ENCODE measurements at places on chromosomes 6 and 20.

DNA sequence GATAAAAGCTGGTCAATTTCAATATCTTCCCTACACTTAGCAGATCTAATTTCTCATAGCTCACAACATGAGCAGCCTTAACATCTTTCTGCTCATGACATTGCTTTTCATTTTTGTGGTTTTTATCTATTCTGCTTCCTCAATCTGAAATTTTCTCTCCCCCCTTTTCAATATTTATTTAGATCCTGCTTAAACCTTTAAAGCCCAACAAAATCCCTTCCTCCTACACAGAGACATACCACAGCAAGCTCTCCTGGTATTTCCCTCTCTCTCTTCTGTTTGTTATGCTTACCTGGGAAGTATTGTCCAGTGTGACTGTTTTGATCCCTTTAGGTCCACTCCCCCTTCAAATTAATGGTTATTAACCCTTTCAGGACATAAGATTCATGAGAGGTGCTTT lies 582.5 kb downstream of the RFPL4B start:
- DNase-seq, result no peak

- no peak for DNase-seq
These were observed 35.7 kb downstream of the CEBPB start for GRCh38 chr20:50226093-50226974.

GRCh38 chr20:23042270-23042669 lies 7.2 kb downstream of the SSTR4 start:
- no peak for DNase-seq

DNA sequence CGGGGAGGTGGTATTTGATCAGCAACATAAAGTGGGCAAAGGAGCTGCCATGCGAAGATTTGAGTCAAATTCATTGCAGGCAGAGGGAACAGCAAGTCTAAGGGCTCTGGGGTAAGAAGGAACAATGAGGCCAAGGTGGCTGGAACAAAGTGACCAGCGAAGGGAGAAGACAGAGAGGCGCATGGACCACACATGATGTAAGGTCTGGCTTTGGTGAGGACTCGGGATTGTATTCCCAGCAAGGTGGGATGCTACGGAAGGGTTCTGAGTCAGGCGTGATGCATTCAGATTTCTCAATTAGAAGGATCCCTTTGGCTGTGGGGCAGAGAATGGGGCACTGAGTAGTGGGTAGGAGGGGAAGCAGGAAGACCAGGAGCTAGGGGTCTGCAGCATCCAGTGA lies 30.7 kb upstream of the CDH22 start:
- no peak for DNase-seq

DNA sequence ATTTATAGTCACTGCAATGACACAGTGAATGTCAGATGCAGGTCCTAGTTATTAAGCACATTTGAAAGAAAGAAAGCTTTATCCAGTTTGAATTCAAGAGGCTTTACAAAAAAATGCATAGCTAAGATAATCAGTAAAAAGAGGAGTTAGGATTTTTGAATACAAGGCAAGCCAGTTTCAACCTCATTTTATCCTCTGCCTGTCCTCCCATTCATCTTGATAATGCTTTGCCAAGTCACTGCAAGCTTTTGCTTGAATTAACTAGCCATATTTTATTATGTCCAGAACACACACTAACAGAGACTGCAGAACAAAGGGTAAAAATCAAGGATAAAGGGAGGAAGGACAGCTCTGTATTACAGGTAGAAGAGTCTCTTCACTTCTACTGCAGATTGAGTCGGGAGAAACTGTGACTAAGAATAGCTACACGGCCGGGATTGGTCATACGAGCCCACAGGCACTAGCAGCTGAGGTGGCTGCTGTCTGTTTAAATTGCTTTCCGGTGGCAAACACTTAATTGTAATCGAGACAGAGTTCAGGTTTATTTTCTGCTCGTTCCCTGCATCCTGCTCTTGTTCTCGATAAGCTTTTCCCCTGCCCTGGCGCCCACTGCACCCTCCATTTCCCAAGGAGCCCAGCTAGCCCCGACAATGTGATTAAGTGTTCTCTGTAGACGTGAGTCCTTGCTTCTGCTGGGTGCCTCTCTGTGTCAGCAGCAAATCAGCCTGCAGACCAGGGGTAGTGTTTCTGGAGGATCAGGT lies 30.5 kb upstream of the AKAP12 start:
- DNase-seq, result peak; percentile 15

- DNase-seq, result no peak
These were observed 23.1 kb downstream of the FKBP5 start for GRCh38 chr6:35665573-35665972.
